ENCODE measurements at places on chromosomes 6 and 20.

- DNase-seq = no peak
Observed at GRCh38 chr20:17642404-17643269, 39.4 kb downstream of the RRBP1 start.

- no peak for DNase-seq
Observed at GRCh38 chr20:51482836-51483473, 59.6 kb downstream of the NFATC2 start.

GRCh38 chr6:33724102-33725023, 12.9 kb upstream of the UQCC2 start:
- DNase-seq = no peak

DNA sequence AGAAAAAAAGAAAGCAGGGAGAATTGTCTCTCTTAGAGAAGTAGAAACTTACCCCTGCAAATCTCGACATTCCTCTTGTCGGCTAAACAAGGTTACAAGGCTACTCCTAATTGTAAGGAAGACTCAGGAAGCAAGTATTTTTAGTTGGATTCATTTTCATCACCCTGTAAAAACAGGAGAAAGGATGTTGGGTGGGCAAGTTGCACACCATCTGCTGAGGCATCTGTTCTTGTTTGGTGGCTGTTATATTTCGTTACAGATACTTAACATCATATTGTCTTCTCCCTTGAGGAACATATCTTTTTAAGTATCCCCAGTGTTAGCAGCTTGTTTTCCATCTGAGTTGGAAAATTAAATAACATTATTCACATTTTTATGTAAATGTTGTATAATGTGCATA, 187.5 kb downstream of the PLCB4 start:
- DNase-seq = no peak

GRCh38 chr6:121438869-121439268, 3.4 kb downstream of the GJA1 start:
- no peak for DNase-seq

DNA sequence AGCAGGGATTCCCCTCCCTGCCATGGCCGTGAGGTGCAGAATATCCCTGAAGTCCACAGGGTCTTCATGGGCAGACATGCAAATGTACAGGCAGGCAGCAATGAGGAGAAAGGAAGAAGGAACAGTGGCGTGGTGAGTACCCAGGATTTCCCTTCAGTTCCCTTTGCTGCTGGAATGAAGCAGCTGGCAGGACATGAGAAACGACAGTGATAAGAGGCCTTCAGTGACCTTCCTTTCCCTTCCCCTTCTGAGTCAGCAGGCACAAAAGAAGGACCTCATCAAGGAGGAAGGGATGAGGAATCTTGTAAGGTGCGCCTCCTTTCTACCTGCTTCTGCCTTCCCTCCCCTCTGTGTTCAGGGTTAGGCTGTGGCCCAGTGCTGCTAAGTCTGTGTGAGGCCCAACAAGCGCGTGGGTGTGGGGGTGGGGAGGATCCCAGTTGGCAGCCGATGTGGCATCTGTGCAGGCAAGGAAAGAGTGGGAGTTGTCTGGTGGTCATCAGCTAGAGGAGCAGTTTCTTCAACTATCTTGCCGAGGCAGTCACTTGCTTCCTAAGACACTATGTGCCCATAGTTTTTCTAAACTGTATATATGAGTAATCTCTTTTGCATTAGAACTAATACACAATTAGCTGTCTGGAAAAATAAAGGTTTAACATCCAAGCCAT, 29.5 kb upstream of the FBXO9 start:
- no peak for DNase-seq

GRCh38 chr20:1199212-1199873, 3.9 kb upstream of the C20orf202 start:
- no peak for DNase-seq

GRCh38 chr6:81772741-81773140, 20.3 kb upstream of the TENT5A start:
- no peak for DNase-seq

GRCh38 chr6:113674075-113674474, 183.1 kb upstream of the MARCKS start:
- DNase-seq = no peak

DNA sequence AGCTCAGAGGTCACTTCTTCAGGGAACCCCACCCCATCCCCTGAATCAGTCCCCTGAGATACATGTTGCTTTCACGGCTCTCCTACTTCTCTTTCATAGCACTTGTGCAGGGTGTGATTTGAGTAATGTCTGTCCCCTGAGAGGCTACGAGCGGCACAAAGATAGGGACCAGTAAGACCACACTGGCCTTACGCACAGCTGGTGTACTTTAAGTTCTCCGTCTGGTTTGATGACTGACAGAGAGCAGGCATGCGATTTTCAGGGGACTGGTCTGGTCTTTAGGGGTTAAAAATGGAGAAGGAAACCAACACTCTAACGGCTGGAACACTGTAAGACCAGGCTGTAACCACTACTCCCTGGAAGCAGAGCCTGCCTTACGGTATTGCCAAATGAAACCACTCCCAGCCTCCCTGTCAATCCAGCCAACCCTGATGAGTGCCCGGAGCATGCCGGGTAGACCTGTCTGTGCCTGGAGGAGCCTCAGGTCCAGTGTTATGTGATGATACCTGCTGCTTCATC, 47.1 kb downstream of the ELMO2 start:
- no peak for DNase-seq

DNA sequence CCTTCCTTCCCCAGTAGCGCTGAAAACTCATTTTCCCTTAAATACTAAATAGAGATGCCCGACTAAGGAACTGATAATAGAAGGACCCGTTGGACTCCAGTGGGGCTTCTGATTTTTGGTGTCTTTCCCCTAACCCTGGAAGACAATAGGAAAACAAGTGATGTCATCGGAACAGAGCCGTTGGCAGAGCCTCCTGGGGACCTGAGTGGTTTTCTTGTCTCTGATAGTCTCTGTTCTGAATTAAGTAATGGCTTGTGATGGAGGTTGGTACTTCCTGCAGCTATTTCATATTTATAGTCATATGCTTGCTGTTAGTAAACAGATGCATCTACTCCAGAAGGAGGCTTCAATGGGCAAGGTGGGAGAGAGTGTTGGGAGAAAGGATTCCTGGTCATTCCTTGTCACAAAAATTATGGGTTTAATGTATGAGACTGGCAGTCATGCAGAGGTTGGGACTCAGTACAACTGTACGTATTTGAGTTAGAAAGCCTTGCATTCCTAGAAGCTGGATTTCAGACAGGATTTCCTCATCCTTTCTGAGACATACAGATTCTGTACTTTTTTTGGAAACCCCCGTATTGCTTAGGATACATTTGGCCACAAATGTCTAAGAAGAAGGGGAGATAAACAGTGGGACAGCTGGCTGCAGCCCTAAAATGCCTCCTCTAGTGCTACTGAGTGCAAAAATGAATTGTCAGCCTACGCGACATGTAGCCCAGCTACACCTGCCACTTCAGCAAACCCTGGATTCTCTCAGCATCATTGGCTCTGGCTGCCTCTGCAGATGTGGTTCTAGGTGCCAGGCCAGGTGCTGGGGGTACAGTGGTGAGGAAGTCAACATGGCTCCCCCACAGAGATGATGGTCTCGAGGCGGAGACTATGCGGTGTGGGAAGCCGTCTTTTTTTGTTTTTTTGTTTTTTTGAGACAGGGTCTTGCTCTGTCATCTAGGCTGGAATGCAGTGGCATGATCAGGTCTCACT, 38.1 kb downstream of the CDS2 start:
- DNase-seq = no peak

DNA sequence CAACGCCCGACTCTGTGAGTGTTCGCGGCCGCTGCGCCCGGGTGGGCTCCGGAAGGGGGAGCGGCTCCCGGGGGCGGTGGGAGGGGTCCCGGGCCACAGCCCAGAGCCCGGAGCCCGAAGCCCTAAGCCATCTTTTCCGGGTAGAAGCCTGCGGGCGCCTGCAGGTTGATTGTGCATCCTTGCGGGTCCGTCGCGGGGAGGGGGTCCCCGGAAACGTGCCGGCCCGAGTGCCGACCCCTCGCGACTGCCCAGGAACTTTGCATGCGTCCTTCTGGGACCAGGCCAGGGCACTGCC, 413 bp downstream of the PTPRA start:
- no peak for DNase-seq

DNA sequence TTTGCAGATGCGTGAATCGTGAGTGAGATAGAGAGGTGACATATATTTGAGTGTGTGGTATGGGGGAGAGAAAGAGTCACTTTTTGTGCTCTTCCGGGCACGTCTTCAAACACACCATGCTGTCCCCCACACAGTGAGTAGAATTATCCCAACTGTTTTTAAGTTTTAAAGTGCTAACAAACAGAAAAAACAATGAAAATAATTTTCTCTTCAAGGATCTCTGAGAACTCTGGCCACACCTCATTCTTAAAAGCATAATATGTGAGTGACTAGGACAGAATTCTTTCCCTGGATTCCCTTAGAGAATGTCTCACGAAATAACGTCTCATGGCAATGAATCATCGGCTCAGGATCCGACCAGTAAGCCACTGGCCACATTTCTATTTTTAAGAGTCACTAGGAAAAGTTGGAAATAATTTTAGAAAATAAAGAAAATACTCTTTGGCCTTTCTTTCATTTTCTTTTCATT, 235.7 kb upstream of the ZNF217 start:
- DNase-seq = no peak

- DNase-seq = no peak
Observed at GRCh38 chr6:39207416-39208222, 21.7 kb downstream of the KCNK5 start.

DNA sequence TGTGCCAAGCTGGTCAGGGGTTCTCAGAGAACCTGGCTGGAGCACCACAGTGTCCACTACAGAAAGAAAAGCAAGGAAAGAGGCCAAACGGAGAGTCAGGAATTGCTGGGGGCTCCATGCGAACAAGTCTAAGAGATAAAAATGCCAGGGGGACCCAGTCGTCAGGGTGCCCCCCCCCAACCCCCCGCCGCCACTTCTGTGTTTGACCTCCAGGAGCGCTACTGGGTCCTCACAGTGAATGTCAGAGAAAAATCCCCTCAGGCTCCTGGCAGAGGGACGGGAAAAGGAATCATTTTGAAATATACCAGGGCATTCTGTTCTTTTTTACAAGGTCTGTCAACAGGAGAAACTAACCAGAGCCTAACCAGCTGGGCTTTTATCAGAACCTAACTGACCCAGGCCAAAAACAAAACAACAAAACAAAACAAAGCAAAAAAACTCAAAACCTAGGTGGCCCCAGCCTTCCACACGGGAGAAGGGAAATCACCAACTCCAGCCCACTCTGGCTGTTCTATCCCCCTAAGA, 17.9 kb upstream of the NELFCD start:
- DNase-seq = no peak

- no peak for DNase-seq
Observed at GRCh38 chr6:84066536-84066935, 33.0 kb downstream of the MRAP2 start.

DNA sequence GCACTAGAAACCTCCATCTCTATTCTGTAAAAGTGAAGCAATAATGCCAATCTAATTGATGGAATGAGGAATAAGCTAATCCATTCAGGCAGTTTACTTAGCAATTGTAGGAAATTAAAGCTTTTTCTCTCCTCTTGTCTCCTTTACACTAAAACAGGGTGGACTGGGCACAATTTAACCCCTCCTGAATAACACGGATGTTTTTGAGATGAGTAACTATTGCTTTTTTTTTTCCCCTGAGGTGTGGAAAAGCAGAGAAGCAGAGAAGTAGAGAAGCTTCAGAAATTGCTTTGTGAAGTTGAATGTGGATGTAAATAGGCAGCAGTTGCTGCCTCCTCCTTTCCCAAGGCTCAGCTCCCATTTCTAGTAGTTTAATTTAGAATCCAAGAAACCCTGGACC, 40.0 kb upstream of the GCNT2 start:
- no peak for DNase-seq

DNA sequence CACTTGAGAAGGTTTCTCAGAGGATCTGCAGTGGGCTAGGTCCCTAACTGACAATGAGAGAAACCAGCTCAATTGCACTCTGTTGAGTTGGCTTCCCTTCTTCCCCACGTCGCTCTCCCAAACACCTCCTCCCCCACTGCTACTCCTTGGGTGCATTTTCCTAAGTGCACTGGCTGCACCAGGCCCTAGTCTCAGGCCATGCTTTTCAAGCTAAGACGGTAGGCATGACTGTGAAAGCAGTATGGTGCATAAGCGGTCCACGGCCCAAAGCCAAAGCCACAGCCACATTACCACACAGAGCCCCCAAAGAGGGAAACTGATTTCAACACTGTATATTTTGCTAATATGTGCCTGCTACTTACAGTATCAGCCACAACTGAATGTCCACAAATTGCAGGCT, 62.1 kb upstream of the RBM24 start:
- no peak for DNase-seq

DNA sequence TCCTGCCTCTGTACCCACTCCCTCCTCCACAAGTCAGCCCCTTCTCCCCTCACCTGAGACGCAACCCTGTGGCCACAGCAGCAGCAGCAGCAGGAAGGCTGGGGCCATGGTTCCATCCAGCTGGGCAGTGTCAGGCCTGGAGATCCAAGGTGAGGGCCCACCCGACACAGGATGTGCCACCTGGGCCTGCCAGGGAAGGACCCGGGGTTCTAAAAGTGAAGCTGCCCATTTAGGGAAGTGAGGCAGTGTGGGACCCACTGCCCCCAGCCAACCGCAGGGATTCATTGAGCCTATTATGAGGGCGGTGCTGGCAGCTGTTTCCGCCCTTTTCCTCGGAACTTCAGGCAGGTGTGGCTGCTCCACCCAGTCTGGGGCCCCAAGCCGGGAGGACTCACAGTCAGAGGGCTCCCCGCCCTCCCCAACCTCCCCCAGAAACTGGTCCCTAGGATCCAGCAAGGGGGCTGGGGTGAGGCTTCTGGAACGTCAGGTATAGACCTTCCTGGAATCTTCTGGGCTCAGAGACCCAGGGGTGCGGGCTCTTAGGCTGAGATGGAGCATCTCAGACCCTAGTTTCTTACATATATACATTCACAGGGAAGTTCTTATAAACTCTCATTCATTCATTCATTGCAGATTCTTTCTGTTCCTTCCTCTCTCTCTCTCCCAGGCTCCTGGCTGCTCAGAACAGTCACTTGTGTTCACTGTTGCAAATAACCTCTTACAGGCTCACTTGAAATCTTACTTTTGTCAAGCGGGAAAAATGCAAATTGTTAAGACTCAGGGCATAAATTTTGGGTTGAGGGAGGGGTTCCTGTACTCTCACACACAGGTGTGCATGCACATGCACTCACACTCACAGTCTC, at the start of gene TREML2:
TREML2 (minus strand) TSS at position 249 of the 863 bp plus-strand sequence; CDS start at position 108, 141 bp downstream.
- no peak for DNase-seq

- no peak for DNase-seq
Observed at GRCh38 chr20:6044115-6044514, 9.7 kb downstream of the LRRN4 start.

DNA sequence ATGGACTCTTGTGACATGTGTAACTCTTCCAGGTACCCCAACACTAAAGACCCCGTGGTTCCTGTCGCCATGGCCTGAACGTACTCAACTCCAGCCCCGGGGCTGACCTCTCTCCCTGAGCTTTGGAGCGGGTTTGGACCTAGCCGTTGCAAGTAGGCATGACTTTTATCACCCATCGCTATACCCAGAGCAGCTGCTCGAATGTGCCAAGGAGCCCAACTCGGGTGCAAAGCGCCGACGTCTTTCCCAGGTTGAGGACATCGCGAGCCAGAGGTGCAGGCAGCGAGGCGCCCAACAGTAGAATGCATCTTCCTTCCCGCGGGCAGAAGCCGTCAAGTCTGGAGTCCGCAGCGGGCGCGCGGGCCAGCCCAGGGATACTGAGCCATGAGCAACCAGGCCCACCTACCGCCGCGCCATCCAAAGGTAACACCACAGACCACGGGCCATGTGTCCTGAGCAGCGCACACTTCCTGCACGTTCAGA, 5.7 kb upstream of the LAMP5 start:
- no peak for DNase-seq

GRCh38 chr6:52284460-52285176, at the start of gene MCM3:
TSS of gene MCM3 (minus strand) at chr6:52284742. CDS start at chr6:52284674, 68 bp downstream.
- DNase-seq = peak; percentile 99
